ENCODE measurements at places on chromosomes 12 and 14.

- DNase-seq: no peak
Observed at GRCh38 chr14:96250485-96250884, 5.5 kb upstream of the BDKRB1 start.

- no peak for DNase-seq
Observed at GRCh38 chr12:27005495-27005894, 8.7 kb downstream of the TM7SF3 start.

DNA sequence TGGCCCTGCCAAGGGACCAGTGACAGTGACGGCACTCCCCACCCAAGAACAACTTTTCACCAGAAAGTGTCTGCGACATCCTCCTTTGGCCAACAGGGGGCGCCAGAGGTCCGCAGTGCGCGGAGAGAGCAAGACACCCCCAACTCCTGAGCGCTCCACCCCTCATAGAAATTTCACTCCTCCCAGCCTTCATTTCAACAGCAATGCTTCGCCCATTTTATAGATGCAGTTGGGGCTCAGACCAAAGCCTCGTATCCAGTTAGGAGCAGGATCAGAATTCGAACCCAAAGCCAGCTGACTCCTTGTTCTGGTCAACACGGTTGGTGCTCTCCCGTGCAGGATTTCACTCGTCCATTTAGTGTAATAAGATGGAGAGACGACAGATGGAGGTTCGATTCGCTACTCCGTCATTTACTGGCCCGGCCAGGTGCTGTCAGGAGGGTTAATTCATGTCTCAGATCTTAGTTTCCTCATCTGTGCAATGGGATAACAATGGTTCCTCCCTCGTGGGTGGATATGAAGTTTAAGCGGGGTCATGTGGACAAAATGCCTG is 2.4 kb upstream of the POP5 start:
- peak; percentile 26 for DNase-seq

DNA sequence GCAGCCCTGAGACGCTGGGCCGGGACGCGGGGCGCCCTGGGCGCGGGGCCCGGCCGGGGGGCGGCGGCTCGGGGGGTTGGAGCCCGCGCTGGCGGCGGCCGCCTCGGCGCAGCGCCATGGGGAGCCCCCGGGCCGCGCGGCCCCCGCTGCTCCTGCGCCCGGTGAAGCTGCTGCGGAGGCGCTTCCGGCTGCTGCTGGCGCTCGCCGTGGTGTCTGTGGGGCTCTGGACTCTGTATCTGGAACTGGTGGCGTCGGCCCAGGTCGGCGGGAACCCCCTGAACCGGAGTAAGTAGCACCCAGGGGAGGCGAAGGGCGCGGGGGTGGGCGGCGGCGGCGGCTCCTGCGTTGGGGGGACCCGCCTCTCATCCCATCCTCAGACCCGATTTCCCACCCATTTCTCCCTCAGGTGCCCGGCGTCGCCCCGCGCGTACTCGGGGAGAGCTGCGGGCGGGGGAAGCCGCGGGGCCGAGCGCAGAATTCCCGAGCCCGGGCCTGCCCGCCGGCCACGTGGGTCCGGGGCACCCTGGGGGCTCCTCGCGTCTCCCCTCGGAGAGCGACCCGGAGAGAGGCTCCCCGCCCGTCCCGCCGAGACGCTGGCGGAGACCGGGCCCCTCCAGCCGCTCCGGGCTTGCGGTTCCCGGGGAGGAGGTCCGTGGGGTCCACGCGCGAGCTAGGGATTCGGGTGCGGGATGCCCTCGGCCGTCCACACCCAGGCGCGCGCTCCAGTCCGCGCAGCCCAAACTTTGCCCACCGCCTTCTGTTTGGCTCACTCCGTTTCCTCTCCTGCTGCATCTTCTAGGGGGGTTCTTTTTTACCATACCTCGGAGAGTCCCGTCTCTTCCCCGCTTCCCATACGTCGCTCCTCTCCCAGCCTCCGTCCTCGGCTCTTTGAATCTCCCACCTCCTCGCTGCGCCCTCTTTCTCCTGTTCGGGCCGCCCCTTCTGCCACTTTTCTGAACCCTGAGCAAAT is 807 bp downstream of the B4GALNT3 start:
- DNase-seq: no peak

DNA sequence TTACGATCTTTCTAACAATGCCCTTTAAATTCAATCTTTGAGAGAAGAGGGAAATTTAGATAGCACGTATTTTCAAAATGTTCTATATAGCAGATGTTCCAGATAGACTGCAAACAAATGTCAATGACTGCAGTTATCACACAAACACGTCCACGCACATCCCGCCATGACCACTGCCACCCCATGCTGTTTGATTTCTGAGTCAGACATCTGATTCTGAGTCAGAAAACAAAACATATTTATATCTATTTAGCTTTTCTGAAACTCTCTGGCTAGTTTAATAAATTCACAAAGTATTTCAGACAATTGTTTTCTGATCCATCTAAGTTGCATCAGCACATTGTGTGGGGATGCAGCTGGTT is 105.9 kb upstream of the BCAT1 start:
- DNase-seq: no peak

- DNase-seq: no peak
Observed at GRCh38 chr12:28235015-28235414, 44.8 kb downstream of the CCDC91 start.

DNA sequence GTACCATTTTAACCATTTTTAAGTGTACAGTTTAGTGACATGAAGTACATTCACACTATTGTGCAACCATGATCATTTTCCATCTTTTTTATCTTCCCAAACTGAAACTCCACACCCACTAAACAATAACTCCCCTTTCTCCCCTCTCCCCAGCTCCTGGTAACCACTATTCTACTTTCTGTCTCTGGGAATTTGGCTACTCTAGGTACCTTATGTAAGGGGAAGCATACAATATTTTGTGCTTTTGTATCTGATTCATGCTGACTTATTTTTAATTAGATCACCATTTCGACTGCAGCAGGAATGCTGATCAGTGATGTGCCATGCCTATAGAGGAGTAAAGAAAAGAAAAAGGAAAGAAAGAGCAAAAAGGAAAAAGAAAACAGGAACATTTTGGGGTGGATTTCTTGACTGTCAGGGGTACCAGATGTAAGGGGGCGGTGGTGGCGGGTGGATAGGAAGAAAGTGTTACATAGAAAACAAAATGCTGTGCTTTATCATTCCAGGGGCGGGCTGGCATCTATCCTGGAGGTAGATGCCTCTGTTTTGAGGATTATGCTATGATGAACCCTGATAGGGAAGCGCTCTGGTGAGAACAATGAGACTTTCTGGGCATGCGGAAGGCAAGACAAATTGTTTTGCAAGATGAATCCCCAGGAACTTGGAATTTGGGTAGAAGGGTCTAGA is 45.2 kb upstream of the CTDSP2 start:
- DNase-seq: no peak

- DNase-seq: no peak
Observed at GRCh38 chr12:2637371-2637770, 157.4 kb upstream of the FKBP4 start.

DNA sequence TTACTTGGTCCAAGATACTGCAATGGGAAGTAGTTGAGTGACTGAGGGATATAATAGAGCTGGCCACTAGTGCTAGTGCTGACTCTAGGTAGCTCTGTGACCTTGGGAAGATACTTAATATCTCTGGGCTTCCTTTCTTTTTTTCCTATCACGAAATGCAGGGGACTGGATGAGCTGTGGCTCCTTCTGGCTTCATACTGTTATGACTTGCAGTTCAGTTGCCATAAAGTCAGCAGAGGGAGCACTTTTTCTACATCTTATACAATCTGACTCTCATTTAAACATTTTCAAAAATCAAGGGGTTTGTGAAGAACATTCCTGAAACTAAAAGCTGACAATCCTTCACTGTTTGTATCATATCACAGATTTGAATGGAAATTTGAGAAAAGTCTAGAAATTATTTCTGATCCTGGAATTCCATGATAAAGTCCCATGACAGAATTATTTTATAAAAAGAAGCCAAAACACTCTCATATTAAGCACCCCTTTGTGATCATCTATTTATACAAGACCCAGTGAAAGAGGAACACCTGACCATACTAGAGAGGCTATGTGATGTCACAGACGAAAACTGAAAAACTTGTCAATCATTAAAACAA is 5.3 kb downstream of the BHLHE41 start:
- DNase-seq: no peak

GRCh38 chr14:22394616-22395015 is 194.4 kb downstream of the DAD1 start:
- DNase-seq: no peak

- peak; percentile 49 for DNase-seq
Observed at GRCh38 chr12:51217968-51218606, at the start of gene POU6F1. Gene POU6F1, minus strand, starts transcription at chr12:51218062. Its CDS starts 11,226 bp downstream, at chr12:51206836.

DNA sequence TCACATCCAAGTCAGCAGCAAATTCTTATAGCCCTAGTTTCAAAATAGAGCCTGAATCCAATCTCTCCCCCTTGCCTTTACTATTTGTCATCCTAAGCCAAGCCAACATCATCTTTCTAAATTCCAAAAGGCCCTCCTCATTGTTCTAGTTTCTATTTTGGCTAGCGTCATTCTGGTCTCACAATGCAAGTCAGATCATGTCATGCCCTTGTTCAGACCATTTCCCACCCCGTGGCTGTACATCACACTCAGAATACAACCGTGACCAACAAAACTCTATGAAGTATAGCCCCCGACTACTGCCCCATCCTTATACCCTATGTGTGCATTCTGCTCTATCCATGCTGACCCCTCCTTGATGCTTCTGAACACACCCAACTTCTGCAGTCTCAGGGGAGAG is 12.3 kb upstream of the GNG2 start:
- no peak for DNase-seq

DNA sequence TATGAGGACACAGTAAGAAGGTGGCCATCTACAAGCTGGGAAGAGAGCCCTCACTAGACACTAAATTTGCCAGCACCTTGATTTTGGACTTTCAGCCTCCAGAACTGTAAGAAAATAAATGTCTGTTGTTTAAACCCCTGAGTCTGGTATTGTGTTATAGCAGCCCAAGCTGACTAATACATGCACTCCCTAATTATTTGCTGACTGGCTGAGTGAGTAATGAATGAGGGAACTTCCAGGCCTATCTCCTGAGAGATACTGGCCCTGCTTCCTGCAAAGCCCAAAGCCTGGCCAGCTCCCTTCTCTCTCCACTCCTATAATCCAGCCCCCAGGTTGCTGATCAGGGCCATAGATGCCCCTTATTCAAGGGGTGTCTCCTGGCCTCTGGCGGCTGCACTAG is 120.0 kb upstream of the NOS1 start:
- DNase-seq: no peak
